ENCODE measurements at places on chromosomes 7 and 10.

GRCh38 chr10:113052076-113052830 is 102.2 kb downstream of the TCF7L2 start:
- no peak for DNase-seq

GRCh38 chr7:98234429-98235147 is 17.4 kb downstream of the TECPR1 start:
- no peak for DNase-seq

DNA sequence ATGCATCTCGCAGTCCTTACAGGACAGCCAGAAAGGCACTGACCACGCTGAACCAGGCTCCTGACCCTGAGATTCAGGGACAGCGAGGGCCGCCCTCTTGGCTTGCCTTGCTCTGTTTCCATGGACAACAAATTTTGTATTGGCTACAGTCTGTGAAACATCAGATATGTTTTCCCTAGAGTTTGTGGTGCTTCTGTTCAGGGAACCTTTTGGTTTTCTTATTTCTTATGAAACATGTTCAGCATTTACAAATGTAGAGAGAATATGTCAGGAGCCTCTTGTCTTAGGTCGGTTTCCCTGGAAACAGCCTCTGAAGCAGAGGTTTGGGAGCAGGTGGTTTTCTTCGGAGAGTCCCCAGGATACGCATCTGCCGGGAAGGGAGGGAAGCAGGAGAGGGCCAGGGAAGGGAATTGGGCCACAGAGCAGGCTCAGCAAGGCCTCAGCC is 260.1 kb downstream of the CCDC3 start:
- no peak for DNase-seq

- DNase-seq, result no peak
Measured at GRCh38 chr7:146185844-146186243, 69.2 kb downstream of the CNTNAP2 start.

GRCh38 chr7:235576-236395 is 43.4 kb downstream of the FAM20C start:
- DNase-seq, result no peak

DNA sequence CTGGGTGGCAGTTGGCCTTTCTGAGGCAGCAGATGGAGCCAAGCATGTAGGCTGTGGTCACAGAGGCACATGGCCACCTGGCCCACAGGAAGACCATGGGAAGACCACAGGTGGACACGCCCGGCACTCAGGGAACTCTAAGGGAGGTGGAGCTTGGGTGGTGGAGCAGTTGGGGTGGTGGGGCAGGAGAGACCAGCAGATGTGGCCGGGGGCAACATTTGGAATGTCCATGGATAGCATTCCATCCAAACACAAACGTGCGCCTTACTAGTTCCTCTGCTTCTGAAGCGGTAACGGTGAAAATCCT is 290.9 kb downstream of the PTPRN2 start:
- DNase-seq, result no peak
